ENCODE measurements at places on chromosomes 16 and 17.

- DNase-seq: peak; percentile 34
Measured at GRCh38 chr17:62822080-62822904, 14.2 kb upstream of the MARCHF10 start.

DNA sequence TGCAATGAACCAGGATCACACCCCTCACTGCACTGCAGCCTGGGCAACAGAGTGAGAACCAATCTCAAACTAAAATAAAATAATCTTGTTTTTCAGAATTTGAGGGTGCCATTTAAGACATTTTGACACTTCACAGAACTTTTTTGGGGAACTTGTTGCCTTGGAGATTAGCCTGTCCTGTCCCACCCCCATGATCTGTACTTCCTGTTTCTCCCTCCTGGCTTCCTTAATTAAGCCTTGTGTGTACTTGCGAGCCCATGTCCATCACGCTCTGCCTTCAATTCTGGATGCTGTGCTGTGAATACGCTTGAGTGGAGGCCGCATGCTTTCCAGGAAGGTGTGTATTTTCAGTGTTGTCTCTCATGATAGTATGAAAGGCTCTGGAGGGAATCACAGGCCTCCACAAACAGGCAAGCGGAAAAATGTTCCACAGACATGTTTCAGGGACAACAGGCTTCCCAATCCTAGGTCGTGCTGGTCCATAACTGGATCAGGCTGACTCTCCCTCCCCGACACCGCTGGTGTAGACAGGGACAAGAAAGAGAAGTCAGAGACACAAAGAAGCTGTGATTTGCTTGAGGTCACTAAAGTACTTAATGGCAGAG lies 56.9 kb downstream of the NOS2 start:
- DNase-seq: no peak

DNA sequence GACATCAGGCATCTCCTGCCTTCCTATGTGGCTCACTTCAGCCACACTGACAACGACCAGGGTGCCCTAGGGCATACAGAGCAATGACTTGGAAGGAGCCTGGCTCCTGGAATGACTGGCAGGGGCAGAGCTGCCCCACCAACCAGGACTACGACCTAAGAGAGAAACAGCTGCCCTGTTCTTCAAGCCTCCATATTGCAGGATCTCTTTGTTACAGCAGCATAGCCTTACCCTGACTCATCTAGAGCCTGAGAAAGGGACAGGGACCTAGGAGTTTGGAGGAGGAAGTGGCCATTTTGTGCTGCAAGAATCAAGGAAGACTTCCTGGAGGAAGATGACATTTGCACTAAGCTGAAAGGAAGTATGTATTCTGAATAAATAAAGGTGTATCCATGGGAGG lies 49.6 kb downstream of the GSG1L start:
- no peak for DNase-seq

GRCh38 chr16:87140211-87141200 lies 176.7 kb downstream of the C16orf95 start:
- DNase-seq: no peak

- DNase-seq: no peak
Measured at GRCh38 chr16:56732832-56733231, 2.9 kb downstream of the NUP93 start.

DNA sequence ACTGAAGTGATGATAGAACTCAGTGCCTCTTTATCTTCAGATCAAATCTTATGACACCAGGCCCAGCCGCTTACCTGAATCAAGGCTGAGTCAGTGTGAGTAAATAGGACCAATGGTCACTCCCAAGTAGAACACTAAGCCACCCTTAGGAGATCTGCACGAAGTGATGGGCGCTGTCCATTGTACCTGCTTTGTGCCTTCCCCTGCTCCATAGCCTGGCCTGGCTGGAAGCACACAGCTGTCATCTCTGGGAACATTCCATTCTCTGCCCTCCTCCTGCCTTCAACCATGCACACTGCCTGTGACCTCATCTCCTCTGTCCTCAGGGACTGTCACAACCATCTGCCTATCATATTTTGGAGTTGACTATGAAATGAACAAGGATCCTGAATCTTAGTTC lies 279.5 kb upstream of the ASIC2 start:
- no peak for DNase-seq

DNA sequence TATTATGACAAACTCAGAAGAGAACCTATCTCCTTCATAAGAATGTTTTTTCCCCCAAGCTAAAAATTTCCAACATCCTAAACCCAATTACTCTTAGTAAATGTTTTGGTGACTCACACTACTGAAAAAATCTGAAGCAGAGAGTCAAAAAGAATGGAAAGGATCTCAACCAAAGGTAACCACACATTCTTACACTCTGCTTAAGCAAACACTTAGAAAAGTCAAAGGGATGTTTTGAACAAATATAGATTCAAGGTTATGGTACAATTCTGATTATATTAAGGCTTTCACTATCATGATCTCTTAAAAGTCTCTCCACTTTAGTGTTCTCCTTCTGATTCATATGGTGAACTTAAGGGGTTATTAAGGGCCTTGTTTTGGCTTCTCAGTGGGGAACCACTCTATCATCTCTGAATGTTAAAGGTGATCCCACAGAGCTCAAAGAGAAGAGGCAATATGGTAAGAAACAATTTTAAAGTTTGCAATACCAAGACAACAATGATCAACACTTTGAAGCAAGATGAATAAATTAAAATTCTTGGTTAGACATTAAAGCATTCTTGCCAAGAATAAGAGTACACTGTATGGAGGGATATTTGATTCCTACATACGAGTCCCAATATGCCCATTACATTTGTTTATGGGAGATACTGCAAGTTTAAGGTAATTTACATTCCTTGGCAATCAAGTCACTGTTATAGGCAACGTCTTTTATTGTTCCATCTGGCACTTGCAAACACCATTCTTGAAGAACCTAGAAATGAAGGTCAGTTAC lies 69.2 kb downstream of the CDC27 start:
- DNase-seq: no peak

- no peak for DNase-seq
Measured at GRCh38 chr16:56460101-56460500, 8.7 kb downstream of the OGFOD1 start.

- DNase-seq: no peak
Measured at GRCh38 chr17:75001915-75002843, 10.3 kb upstream of the MRPL58 start.

DNA sequence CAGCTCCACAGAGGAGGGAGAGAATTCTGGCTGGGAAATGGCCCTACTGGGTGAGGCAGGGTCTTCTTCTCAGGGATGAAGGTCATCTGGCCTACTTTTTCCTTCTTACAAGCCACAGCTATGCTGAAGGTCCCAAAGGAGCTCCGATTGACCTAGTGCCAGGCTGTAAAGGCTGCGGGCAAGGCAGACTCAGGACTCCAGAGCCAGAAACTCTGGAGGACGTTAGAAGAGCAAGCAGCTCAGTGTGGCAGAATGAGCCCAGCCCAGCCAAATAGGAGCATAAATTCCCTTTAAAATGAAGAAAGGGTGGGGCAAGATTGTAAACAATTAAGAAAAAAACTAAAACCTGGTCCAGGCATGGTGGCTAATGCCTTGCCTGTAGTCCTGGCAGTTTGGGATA lies 20.1 kb upstream of the CNOT1 start:
- no peak for DNase-seq

- DNase-seq: no peak
Measured at GRCh38 chr17:871751-872519, 89.8 kb downstream of the MRM3 start.

DNA sequence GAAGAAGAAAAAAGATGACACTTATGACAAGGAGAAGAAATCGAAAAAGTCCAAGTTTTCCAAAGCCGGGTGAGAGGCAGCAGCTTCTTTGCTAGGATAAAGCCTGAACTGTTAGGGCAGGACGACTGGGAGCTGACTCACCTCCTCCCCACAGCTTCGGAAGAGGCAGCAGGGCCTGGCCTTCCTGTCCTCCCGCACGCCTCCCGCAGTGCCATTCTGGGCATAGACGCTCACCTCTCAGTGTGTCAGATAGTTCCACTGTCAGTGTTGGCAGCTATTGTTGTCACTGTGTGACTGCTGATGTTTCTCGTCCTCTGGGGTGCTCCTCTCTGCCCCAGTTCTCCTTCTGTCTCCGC lies 12.6 kb downstream of the UBN1 start:
- DNase-seq: peak; percentile 47

DNA sequence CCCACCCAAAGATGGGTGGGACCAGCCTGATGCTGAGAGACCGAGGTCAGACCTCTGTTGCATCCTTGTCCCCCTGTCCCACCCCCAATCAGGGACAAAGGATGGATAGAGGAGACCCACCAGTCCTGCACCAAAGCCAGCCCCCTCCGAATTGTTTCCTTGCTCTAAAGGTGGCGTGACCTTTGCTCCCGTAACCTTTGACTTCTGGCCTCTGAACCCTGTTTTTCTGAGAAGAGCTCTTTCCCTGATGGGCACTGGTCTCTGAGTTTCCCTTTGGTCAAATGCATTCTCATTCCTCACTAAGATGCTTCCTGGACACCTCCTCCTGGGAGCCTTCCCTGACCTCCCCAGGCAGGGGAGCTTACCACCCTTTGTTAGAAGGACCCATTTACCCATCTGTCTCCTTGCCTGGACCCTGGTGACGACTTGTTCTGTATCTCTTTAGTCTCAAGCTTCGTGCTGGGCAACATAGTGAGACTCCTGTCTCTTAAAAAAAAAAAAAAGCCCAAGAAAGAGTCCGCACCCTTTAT lies 5.3 kb upstream of the NEUROD2 start:
- DNase-seq: no peak

GRCh38 chr17:31448467-31449077 lies 57.1 kb downstream of the RAB11FIP4 start:
- DNase-seq: no peak

- no peak for DNase-seq
Measured at GRCh38 chr16:78988361-78988969, 612.1 kb downstream of the MAF start.

GRCh38 chr17:15941781-15942180 lies 3.1 kb upstream of the ADORA2B start:
- no peak for DNase-seq

- peak; percentile 15 for DNase-seq
Measured at GRCh38 chr16:11576427-11577289, 10.1 kb downstream of the LITAF start.

DNA sequence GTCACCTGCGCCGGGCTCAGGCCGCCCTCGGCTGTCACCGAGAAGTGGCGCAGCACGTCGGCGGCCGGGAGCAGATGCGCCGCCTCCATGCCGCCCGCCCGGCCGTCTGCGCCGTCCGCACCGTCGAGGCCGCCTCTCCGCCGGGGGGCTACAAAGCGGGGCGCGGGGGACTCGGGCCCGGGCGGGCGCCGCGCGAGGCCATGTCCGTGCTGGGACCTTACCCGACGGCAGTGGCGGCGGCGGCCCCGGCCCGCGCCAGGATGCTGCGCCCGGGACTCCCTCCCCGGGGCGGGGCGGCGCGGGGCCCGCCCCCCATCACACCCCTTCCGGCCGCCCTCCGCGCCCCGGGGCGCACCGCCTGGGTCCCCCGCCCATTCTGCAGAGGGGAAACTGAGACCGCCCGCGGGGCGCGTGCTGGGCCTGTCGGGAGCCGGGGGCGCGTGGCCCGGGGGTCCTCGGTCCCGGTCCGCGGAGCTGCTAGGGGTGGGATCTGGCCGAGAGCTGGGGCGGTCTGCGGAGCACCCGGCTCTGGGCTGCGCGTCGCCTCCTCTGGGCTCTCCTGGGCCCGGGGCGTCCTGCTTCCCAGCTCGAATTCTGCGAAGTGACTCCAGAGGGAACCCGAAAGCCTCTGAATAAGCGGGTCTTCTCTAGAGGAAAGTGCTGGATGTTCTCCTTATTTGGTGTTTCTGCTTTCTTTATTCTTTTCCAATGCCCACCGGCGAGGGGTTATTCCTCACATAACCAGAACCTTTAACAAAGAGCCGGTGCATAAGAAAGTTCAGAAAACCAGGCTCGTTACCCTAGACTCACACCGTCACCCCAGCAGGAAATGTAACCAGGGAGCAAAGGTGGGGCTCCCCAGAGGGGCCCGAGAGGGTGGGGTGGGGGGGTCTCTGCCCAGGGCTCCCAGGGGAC lies at the start of gene ATP2A3:
ATP2A3 (minus strand) TSS at position 235 of the 915 bp plus-strand sequence; CDS start at position 89, 146 bp downstream.
- peak; percentile 55 for DNase-seq

GRCh38 chr16:86722970-86723369 lies 144.6 kb downstream of the FOXL1 start:
- DNase-seq: no peak

GRCh38 chr17:27338536-27338985 lies 44.6 kb downstream of the WSB1 start:
- DNase-seq: no peak

GRCh38 chr16:67013823-67014633 lies 14.9 kb upstream of the CBFB start:
- peak; percentile 84 for DNase-seq

DNA sequence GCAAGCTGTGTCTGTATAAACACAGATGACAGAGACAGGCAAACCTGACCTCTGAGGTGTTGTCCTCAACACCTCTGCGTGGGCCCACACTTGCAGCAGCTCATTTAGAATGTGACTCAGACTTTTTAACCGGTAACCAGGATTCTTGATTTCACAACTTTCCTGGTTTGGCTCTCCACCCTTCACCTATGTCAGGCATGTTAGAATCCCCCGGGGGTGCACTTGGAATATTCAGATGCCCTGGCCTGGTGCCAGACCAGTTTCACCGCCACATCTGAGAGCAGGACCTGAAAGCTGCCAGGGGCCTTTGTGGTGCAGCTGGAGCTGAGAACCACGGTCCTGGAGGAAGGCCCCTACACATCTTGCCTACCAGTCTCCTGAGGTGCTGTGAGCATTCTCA lies 4.8 kb downstream of the DHODH start:
- peak; percentile 68 for DNase-seq

DNA sequence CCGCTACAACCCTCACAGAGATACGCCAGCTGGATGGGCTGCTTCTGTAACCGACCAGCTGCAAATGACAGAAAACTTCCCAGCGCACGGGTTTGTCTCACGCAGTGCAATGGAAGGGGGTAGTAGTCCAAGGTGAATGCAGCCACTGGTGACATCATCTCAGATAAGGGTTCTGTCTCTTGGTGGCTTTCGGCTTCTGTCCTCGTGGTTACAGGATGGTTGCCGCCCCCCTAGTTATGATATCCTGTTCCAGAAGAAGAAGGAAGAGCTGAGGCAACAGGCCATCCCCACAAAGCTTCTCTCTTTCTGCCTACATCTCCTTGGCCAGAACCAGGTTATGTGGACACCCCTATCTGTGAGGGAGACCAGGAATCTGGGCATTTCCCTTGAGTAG lies 40.3 kb upstream of the BAHCC1 start:
- no peak for DNase-seq

- DNase-seq: no peak
Measured at GRCh38 chr17:74305865-74306654, 20.0 kb upstream of the KIF19 start.

DNA sequence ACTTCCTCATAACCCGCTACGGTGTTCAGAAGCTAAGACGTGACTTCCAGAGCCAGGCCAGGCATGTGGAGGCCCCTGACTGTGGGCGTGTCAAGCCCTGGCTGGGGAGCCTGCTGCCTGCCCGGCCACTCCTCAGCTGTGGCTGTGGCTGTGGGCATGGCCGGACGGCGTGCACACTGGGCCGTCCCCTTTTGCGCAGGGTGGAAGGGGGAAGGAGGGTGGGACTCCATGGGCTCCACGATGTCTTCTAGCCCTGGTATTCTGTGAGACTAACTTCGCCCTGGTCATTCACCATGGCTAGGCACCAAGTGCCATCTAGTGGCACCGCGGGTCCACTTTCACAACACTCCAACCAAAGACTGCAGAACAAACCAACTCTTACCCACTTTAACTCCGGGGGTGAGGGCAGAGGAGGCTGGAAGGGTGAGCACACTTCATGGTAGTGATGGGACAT lies 67.9 kb downstream of the N4BP1 start:
- peak; percentile 53 for DNase-seq

GRCh38 chr17:70013911-70014310 lies 61.1 kb upstream of the KCNJ16 start:
- DNase-seq: no peak
